Left hindlimb (tissue), 1 donor: ENCODE measurements at places on chromosomes 2 and 18.

GRCh38 chr2:126527836-126528490 lies 128.0 kb upstream of the GYPC start:
- no peak for DNase-seq

DNA sequence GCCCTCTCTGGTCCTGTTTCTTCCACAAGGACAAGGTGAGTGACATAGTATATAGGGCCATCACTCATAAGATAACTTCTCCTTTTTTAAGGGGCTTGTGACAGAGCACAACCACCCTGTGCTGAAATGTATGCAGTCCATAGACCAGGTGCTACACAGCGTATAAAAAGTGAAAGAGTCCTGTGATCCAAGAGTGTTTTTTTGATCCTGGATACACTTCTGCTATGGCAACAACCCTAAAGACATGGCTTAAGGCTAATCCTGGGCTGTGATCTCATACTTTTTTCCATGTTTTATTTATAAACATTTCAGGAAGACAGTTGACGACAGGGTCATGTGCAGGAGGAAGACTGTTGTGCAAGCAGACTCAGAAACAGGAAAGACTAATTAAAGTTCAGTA lies 400.5 kb upstream of the TCF4 start:
- DNase-seq = no peak

GRCh38 chr2:238698451-238699306 lies 149.2 kb upstream of the TWIST2 start:
- no peak for DNase-seq

DNA sequence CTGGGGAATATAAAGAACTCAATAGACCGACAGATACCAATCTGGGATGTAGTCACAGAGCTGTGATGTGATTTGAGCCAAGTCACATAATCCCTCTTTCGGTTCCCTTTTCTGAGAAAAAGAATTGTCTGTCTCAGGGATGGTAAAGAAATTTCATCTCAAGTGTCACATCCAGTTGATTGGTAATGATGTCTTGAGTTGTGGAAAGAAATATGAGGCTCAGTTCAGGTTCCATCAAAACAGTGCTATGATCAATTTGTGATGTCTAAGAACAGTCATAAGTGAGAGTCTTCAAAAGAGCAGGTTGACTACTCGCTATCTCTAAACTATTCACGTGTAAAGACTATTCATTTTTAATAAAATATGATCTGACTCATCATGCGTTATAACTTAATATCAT lies 223.3 kb downstream of the METTL4 start:
- DNase-seq = no peak

GRCh38 chr2:150548527-150548926 lies 61.1 kb upstream of the RND3 start:
- no peak for DNase-seq

DNA sequence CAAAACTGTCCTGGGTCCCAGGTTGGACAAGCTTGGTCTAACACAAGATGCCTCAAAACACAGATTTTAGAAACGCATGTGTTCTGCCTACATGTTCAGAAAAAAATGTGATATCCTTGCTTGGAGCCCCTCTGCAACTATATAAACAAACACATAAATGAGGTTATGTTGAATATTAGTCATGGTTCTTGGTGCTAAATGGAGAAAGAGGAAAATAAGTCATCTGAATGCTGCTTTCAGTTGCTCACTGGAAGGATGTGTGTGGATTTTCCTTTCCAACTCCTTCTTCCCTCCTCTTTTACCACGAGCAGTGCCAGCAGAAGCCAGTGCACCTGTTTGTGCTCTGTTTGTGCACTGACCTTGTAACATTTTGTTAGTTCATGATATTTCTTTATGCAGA lies 85.3 kb downstream of the PIEZO2 start:
- no peak for DNase-seq

- DNase-seq = peak; percentile 53
These were observed 75.2 kb upstream of the SLC14A2 start for GRCh38 chr18:45540125-45540524.

GRCh38 chr2:20781656-20782265 lies 41.1 kb downstream of the LDAH start:
- no peak for DNase-seq

GRCh38 chr2:9282128-9283112 lies 75.8 kb downstream of the ASAP2 start:
- no peak for DNase-seq

DNA sequence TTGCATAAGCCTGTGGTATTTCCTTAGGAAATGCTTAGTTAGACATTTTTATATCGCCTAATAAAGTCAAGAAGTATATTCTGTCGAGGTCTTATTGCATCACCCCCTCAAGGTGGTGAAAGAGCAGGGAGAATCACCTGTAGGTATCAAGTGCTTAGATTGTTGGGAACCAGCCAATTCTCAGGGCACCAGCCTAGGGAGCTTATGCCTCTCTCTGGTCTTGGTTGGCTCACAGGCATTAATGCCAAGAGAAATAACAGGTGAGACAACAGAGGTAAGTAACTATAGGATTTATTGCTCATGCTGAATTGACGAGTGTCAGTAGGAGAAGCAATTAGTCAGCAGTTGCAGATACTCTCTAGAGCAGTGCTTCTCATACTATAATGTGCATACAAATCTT lies 663.3 kb upstream of the ZNF804A start:
- no peak for DNase-seq

DNA sequence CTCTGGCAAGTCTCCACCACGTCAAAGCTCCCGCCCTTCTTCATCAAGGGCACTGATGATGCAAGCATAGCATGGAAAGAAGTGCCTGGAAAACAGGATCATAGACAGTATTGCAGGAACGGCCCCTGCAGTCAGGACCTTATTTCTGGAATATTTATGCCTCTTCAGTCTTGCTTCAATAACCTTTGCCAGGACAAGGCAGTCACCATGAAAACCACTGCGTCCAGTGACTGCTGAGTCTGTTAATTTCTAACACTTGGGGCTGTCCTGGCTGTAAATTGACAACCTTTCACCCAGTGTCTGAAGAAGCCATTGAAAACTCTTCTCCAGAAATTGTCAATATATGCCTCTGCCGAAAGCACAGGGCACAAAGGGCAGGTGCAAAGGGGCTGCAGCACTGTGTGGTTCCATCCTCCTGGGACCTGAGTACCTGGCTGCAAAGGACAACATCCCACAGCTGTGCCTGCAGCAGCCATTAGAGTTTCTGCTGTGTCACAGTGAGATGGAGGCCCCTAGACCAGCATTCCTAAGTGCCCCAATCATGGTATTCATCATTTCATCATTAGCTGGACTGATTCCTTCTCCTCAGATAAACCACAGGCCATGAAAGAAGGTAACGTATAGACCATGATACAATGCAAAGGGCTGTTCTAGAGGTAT lies 819.6 kb downstream of the RNF144A start:
- DNase-seq = no peak
